ENCODE measurements at places on chromosomes 1 and 21.
A peak's percentile ranks its signal among the peaks of the same experiment; 100 is the strongest.

DNA sequence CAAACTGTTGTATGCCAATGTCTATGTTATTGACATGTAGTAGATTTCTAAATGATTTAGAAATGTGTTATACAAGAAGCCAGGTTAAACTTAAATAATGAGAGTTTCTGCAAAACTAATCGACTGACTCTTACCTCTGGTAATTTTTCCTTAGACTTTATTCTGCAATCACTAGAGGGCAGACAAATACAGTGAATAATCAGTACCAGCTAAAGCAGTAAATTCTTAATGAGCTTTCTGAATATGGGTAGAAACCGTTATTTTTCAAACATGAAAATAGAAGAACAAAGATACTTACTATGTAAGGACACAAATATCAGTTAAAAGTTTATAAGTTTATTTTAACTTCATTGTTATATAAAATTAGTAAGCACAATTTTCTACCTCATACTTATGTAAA is 97.9 kb upstream of the RGS1 start:
- DNase-seq, result no peak

DNA sequence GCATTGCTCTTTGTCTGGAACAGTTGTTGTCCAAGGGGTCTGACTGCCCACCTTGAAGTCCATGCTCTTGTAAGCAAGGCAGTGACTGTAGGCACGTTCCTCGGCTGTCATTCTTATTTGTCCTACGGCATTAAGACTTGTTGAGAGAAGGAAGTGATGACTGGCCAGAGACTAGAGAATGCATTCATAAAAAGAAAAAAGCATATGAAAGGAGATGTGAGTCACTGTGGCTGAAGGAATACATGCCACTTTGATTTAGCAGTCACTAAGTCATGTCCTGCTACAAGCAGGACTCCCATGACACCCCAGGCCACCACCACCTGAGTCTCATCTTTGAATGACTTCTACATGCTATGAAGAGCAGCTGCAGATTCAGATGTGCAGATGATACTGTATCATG is 50.5 kb downstream of the CNN3 start:
- DNase-seq, result no peak

GRCh38 chr1:91640877-91641526 is 140.4 kb downstream of the CDC7 start:
- no peak for DNase-seq

GRCh38 chr1:161200992-161201835 is 953 bp upstream of the NDUFS2 start:
- DNase-seq, result peak; percentile 63

DNA sequence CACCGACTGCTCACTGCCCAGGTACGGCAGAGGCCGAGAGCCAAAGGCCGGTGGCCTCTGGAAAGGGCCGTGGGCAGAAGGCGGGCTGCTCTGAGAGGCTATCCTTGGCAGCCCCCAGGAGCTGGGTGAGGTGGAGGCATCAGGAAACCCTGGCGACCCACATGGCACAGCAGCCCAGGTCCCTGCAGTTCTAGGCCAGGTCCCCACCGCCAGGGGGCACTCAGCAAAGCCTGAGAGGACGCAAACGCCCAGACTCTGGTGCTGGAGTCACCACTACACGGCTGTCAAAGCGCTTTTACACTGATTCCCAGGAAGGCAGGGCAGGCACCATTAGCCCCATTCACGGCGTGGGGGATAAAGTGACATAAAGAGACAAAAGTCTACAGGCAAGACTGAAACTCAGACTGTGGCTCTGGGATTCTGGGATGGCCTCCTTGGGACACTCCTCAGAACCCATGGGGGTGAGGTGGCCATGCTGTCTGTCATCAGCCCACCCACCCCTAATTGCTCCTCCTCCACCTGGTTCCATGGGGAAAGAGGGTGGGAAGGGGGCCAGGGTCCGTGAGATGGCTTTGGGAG is 4.9 kb downstream of the PLEKHG5 start:
- DNase-seq, result peak; percentile 68

- no peak for DNase-seq
These were observed 491.0 kb downstream of the MATN1 start for GRCh38 chr1:30232288-30232899.

DNA sequence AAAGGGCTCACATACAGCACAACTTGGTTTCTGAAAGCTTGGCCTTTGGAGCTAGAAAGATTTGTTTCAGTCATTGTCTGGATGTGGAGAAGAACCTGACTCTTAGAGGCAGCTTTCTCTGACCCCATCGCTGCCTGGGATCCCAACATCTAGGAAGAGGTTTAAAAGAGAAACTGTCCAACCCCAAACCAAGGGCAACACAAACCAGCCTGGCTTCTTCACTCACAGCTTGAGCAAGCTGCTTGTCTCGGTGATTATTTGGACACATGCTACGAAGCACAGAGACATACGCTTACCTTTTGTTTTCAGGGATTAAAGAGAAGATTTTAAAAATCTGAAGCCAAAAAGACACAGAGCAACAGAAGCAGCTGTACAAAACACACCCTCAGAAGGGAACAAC is 109.8 kb downstream of the ETS2 start:
- no peak for DNase-seq

- DNase-seq, result no peak
These were observed 2.0 kb downstream of the MAPKAPK2 start for GRCh38 chr1:206686478-206687249.

GRCh38 chr21:46065914-46066551 is 31.9 kb upstream of the COL6A2 start:
- DNase-seq, result no peak
